ENCODE measurements at places on chromosomes 13 and 19.
A peak's percentile ranks its signal among the peaks of the same experiment; 100 is the strongest.

- DNase-seq = no peak
These were observed 105.6 kb downstream of the SLC7A1 start for GRCh38 chr13:29489650-29490560.

DNA sequence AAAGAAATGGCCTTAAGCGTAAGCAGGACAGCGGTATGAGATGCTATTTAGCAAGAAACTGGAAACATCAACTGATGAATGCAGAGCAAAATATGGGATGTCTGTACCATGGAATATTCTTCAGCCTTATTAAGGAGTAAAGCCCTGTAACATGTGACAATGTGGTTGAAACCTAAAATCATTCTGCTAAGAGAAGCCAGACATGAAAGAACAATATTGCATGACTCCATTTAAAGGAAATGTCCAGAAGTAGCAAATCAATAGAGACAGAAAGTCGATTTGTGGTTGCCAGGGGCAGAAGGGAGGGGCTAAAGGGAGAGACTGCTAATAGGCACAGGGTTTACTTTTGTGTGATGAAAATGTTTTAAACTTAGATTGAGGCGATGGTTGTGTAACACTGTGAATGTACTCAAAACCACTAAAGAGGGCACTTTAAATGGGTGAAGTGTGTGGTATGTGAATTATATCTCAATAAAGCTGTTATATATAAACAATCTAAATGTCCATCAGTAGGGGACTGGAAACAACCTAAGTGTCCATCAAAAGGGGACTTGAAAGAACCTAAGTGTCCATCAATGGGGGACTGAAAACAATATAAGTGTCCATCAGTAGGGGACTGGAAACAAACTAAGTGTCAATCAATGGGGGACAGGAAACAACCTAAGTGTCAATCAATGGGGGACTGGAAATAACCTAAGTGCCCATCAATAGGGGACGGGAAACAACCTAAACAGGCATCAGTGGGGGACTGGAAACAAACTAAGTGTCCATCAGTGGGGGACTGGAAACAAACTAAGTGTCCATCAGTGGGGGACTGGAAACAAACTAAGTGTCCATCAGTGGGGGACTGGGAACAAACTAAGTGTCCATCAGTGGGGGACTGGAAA, 45.4 kb downstream of the CCL25 start:
- DNase-seq = no peak

GRCh38 chr13:76950101-76950500, 1.8 kb downstream of the ACOD1 start:
- DNase-seq = no peak

GRCh38 chr13:113853518-113854237, 10.2 kb downstream of the GAS6 start:
- DNase-seq = peak; percentile 53

DNA sequence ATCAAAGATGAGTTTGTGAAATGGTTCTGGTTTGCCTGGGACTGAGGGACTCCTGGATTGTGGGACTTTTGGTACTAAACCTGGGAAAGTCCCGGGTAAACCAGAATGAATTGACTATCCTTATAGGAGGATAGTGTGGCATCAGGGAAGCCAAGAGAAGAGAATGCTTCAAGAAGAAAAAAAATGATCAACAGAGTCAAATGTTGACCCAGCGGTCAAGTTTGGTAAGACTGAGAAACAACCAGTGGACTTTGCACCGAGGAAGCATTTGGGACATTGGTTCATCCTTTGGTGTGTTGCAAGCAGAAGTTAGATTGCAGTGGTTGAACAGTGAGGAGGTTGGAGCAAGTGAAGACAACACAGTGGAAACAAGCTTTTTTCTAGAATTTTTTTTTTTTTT, 33.5 kb downstream of the CLEC17A start:
- DNase-seq = no peak

DNA sequence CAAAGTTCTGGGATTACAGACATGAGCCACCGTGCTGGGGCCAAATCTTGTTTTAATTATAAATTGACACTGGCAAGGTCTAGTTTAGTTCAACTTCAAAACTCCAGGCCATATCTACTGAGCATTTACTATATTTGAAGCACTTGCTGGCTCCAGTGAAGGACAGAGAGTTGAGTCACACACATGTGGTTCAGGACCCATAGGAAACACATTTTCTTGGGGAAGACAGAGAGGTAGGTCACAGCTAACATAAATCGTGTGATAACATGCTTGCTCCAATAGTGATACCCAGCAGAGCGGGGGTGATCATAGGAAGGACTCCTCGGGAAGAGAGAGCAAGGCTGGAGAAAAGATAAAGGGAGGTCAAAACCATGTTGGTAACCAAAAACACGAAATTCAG, 170.6 kb upstream of the TSC22D1 start:
- no peak for DNase-seq

DNA sequence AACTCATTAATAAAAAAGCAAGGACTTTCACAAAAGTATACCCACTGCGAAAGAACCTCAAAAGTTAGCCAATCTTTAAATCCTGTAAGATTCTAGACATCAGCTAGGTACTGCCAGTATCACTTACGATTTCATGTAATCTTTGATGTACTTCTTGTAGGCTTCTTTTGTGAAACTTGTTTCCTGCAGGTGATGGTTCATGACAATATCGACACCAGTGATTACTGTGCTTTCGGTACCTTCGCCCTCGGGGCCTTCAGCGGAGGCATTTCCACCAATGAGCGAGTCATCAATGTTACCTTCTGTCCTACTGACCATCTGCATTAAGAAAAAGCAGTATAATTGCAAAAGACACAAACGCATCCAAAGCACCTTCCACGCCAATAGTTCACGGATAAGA, 1.1 kb downstream of the TPT1 start:
- DNase-seq = no peak

GRCh38 chr13:99371956-99372355, 64.8 kb upstream of the GPR183 start:
- no peak for DNase-seq

GRCh38 chr19:35879068-35879467, 10.7 kb downstream of the APLP1 start:
- no peak for DNase-seq

- DNase-seq = no peak
These were observed 107.2 kb downstream of the CACNA1A start for GRCh38 chr19:13398780-13399726.

GRCh38 chr13:38264363-38265131, 85.1 kb upstream of the UFM1 start:
- DNase-seq = no peak

- DNase-seq = no peak
These were observed 54.5 kb downstream of the USP12 start for GRCh38 chr13:27117158-27117557.

DNA sequence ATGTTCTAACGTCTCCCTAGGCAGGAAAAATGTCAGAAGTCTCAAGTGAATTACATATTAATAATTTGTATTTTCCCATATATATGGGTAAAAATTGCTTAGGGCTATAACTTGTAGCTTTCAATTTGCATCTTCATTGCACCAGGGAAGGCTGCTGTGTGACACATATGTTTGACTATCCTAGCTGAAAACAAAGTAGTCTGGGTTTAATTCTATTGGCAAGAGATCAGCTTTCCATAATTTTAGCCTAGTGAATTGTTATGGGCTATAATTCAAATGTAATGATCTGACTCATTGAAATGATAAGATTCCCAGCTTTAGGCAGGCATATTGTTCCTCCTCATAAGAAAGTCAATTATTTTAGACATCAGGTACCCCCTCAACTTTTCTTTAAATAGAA, 553.1 kb downstream of the DCT start:
- DNase-seq = no peak

DNA sequence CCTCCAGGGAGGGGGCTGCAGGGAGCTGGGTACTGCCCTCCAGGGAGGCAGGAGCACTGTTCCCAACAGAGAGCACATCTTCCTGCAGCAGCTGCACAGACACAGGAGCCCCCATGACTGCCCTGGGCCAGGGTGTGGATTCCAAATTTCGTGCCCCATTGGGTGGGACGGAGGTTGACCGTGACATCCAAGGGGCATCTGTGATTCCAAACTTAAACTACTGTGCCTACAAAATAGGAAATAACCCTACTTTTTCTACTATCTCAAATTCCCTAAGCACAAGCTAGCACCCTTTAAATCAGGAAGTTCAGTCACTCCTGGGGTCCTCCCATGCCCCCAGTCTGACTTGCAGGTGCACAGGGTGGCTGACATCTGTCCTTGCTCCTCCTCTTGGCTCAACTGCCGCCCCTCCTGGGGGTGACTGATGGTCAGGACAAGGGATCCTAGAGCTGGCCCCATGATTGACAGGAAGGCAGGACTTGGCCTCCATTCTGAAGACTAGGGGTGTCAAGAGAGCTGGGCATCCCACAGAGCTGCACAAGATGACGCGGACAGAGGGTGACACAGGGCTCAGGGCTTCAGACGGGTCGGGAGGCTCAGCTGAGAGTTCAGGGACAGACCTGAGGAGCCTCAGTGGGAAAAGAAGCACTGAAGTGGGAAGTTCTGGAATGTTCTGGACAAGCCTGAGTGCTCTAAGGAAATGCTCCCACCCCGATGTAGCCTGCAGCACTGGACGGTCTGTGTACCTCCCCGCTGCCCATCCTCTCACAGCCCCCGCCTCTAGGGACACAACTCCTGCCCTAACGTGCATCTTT, 7.8 kb upstream of the CEACAM5 start:
- DNase-seq = peak; percentile 2

DNA sequence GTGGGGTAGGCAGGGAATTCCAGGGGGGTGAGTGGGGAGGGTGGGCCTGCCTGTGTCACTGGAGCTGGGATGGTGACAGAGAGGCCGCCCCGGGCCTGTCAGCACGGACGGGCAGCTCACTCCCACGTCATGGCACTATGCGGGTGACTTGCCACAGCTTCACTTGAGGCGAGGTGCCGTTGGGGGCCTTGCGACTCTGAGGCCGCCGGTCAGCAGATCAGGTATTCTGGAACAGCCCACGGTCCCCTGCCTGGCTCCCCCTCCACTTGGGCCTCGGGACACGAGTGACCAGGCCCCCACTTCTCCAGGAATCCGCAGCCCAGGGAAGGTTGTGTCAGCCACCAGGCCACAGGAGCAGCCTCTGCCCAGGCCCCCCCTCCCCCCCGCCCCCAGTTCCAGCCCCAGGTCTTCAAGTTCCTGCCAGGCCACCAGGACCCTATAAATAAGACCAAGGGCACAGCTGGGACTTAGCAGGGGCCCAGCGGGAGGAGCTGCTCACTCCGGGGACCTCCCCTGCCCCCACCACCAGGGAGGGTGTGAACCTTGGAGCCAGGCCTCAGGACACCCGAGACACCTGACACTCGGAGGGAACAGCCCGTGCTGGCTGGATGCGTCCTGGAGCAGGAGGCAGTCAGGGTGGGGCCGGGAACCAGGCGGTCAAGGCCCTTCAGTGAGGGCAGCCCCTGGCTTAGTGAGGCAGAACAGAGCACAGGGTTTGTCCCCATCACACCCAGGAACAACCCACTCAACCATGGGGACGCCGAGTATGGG, 2.7 kb upstream of the MIDN start:
- DNase-seq = peak; percentile 82

DNA sequence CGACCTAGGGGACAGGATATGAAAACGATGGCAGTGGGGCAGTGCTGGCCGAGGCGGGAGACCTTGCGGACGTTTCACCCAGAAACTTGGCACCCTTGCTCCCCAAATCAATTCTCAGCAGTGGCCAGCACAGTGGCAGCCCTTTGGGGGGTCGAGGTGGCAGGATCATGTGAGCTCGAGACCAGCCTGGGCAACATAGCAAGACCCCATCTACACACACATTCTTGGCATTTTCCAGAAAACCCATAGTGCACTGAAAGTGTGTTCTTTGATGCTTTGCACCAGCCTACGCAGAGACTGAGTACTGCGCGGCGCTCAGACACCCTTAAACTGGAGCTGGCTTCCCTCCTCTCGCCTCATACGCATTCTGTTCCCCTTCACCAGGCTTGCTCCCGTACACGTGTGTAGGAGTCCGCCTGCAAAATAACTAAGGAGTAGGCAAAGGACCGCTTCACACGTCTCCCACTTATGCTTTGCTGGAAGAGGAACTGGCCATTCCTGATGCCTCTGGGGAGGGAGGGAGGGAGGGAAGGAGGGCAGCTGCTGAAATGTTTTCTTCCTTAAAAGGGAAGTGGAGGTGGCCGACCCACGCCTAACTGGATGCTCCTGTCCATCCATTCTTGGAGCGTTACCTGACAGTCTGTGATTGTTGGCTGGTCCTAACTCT, 23.5 kb upstream of the MIER2 start:
- DNase-seq = no peak

DNA sequence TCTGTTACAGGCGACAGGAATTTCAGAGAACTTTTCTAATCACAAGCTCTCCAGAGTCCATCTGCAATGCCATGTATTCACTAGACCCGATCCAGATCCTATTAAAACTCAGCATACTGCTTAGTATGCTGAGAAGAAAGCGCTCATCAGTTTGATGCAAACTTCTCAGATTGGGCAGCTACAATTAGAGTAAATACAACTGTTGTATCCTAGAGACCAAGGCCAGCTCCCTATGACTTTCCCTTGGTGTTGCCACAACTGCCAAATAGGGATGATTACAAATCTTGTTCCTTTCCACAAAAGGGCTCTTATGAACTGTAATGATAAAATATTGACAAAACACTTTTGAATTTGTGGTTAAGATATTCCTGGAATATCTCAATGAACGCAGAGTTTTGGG, 191.2 kb downstream of the SPRY2 start:
- no peak for DNase-seq

- DNase-seq = no peak
These were observed 147.7 kb downstream of the DPF1 start for GRCh38 chr19:38076337-38076736.

GRCh38 chr19:34104557-34104956, 67.7 kb upstream of the LSM14A start:
- no peak for DNase-seq

DNA sequence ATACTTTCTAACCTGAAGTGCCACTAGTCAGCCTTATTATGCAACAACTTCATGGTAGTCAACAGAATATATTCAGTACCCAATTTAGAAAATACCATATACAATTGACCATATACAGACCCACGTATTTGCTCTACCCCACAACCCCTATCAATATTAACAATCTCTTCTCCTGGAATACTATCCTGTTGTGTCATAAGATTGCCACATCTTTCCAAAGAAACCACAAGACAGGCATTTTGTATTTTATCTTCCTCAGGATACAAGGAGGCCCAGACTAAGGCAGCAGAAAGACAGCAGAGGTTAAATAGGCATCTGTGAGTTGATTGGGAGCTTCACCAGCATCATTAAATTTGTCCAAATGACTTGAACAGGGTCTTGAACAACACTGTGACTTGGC, 4.5 kb downstream of the SPART start:
- DNase-seq = no peak

GRCh38 chr13:91632086-91632485, 233.7 kb downstream of the GPC5 start:
- DNase-seq = no peak

GRCh38 chr13:91302111-91302510, 45.4 kb upstream of the MIR17HG start:
- DNase-seq = no peak

- DNase-seq = no peak
These were observed 2.1 kb downstream of the RASA3 start for GRCh38 chr13:114130131-114130836.

GRCh38 chr19:53195265-53195903, 2.2 kb upstream of the ZNF665 start:
- DNase-seq = peak; percentile 87

Data from femur (tissue), 1 donor.